ENCODE measurements at places on chromosomes 12 and 14.

DNA sequence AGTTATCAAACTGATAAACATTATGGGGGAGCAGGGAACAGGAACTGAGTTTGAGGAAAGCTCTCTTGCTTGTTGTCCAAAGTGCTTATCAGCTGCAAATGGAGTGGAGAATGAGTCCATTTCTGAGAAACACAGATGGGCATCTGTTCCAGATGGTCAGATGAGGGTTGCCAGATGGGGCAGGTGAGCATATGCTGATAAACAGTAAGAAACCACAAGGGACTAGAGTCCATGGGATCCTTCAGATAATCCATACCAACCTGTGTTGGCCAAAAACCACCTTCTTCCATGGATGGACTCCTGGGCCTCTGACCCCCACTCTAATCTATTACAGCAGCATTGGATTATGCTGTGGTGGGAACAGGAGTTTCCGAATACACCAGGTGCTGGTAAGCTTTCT is 38.3 kb downstream of the GNS start:
- DNase-seq: no peak

- DNase-seq: no peak
Observed at GRCh38 chr12:30926243-30927221, at the start of gene TSPAN11. TSS of gene TSPAN11 (plus strand) at chr12:30926748. CDS start at chr12:30953992, 27,244 bp downstream.

DNA sequence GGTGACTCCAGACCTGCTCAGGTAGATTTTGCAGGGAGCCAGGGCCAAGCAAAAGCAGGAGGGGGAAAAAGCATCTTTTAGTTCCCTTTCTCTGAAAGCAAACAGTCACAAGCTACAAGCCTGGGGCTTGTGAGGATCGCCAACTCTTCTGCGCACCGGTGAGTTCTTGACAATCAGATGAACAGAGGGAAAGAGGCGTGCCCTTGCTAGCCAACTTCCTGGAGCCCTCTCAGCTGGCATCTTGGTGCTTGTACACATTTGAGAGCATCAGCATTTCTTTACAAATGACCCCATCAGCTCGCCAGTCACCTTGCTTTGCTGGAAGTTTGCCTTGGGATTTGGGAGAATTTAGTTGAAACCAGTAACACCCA is 55.5 kb downstream of the ZNF664 start:
- DNase-seq: no peak

DNA sequence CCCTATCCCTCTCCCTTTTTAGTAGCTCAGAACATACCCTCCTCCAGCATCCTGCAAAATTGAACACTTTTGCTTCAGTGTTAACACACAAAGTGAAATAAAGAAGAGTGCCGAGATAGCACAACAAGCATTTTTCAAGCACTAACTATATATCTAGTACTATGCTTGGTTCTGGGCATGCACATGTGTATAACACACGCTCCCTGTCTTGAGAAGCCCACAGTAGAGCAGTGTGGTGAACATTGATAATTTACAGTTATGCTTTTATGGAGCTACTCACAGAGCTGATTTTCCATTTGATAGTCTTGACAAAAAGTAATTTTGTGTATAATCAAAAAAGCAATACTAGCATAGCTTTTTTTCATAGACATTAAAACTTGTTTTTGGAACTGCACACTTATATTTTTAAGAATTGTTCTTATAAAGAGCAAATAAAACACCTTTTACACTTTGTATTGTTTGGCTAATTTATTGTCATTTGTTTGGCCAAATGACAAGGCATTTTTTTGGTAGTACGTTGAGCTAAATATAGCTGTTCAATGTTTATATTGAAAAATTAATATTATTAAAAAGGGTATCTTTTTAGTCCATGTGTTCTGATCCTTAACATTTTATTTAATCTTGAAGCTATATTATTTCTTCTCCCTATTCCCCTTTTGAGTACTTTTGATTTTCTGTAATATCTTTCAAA is 39.7 kb downstream of the LEMD3 start:
- no peak for DNase-seq

DNA sequence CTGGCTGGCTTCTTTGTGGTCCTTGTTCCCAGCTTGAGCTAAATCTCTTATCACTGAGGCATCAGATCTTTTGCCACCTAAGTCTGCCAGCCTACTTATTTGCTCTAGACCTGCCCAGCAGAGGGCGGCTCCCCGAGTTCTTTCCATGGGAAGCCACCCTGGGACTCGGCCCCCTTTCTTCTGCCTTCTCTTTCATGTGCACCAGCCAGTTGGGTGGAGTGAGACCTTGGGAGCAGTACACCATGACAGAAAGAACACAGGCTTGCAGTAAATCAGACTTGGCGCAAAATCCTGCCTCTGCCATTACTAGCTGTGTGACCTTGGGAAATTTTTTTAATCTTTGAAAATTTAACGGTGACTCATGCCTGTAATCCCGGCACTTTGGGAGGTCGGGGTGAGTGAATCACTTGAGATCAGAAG is 7.4 kb downstream of the SMAGP start:
- DNase-seq: no peak

DNA sequence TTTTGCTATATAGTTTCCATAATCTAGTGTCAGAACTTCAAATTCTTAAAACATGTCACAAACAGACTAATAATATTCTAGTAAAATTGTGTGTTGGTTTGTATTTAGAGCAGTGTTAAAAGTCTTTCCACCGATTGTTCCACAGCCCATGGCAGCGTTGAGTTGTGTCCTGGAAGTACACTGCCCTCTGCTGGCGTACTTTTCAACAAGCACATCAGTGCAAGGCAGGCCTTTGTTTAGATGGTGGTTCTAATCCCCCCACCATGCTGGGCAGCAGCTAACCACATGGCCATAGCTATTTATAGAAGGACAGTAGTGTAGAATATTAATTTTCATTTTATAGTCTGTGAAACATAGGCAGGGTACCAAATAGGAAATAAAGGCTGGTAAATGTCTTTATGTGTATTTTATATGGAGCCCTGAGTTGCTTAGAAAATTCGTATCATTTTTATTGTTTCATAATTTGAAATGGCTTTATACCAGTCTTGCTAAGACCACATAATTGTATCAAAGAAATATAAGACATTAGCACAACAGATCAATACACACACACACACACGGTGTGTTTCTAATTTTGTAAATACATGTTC is 235.4 kb downstream of the SEC23A start:
- peak; percentile 88 for DNase-seq

DNA sequence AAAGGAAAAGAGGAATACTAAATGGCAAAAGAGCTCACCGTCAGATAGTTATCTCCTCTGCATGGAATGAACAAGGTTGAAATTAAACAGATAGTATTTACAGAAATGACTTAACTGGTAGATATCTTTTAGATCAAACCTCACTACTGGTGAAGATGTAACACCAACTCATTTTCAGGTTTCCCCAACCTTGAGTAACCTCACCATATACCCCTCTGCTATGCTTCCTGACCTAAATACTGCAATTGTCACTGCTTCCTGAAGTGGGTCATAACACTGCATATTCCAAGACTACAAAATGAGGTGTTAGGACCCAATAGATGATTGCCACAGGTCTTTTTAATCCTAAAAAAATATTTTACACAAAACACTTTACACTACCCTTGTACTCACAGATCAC is 76.3 kb upstream of the PLEKHA5 start:
- no peak for DNase-seq

DNA sequence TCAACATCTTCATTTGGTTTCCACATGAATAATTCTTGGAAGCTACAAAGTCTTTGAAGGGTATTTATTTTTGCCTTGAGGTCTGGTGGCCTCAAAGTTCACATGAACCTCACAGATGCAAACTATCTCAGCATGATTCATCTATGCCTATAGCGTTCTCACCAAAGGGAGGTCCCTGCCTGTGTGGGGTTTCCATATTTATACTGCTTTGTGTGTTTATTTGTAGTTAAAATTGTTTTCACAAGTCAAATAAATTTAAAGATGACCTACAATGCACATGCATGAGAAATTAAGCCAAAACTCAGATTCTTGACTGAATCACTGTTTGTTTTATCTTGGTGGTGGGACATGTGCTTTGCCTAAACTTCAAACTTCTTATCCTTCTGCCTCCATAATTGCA is 176.7 kb downstream of the PPM1H start:
- DNase-seq: no peak

GRCh38 chr14:76961631-76962302 is 66.7 kb downstream of the IRF2BPL start:
- peak; percentile 33 for DNase-seq

GRCh38 chr12:102800565-102800964 is 116.5 kb downstream of the PAH start:
- no peak for DNase-seq

GRCh38 chr12:55142669-55143565 is 16.7 kb downstream of the OR9K2 start:
- peak; percentile 53 for DNase-seq

DNA sequence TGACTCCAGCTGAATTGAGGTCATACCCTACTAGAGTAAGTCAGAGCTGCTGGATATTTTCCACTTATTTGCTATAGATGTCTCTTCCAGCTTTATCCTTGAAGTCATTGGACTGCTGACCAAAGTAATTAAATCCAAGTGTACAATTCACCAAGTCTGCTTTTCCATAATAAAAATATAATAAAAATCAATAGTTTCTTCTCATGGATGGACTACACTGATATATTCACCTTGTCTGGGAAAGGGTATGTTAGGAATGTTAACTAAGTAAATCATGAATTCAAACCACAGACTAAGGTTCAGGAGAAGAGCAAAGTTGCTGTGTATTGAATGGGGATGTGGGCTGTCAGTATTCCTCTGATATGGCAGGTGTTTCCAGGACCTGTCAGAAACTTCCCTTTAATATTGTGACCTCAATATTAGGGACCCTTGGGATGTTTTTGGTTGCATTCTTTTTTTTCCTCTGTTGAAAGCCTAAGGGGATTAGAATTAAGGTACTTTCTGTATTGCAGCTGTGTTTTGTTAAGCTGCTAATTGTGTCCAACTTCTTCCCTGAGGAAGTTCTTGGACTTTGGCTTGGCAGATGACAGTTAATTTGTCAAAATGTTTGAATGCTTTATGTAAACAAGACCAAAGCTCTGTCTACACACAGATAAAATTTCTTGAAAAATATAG is 284.0 kb downstream of the ATP23 start:
- no peak for DNase-seq

DNA sequence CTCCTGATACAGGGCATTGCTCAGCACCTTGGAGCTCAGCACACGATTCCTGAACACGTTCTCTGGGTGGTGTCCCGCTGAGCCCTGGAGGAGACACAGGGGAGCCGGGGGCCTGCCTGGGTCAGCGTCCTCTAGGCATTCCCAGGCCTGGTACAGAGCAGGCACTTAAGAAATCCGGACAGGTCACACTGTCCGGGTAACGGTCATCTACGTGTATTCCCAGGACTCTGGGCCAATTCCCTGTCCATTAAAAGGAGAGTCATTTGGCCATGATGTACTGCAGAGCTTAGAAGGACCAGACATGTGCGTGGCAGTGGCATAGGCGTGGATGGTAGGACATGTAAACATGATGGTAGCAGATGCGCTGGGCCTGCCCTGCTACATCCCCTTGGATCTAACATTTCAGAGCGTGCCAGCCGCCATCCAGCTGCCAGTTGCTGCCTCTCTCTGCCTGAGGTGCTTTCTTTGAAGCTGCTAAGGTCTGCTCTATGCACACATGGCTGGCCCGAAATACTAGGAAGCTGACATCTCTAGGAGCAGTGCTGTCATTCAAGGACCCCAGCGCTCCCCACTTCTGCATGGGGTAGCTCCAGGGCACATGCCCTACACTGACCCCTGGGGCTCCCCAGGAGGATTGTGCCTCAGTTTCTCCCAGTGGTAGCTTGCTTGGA is 273.1 kb upstream of the RTL1 start:
- DNase-seq: no peak

- no peak for DNase-seq
Observed at GRCh38 chr14:76867516-76868453, 41.6 kb downstream of the LRRC74A start.
